ENCODE measurements at places on chromosomes 1 and 21.

DNA sequence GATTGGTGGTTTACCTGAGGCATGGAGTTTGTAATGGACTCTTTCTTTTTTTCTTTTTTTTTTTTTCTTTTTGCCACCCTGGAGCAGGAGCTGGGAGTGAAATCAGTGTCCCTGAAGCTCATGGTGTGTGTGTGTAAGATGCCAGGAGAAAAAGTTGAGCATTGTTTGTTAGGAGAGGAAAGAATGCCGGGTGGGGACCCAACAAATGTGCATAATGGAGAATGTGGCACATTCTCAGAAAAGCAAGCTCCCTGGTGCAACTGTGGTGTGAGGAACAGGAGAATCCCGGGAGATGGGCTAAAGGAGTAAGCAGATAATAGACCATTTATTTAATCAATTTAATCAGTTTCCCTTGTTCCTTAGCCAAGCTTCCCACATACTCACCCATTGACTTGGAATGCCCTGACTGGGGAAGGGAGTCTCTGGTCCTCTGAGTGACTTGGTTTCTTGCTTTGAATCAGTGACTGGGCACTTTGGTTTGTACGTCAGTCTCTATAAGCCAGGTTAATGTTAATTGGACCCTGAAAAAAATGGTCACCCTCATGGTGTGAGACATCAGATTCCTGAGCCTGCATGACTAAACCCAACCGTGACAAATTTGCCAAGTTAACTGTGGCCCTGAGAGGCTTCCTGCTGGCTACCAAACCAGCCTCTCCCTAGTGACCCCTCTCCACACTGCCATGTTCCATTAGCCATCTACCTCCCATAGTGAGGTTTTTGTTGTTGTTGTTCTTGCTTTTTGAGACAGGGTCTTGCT is 43.9 kb upstream of the ITPKB start:
- no peak for DNase-seq

- no peak for DNase-seq
Measured at GRCh38 chr1:12035312-12035711, 16.0 kb downstream of the MIIP start.

GRCh38 chr1:98048244-98048643 is 127.4 kb upstream of the DPYD start:
- DNase-seq, result peak; percentile 75

DNA sequence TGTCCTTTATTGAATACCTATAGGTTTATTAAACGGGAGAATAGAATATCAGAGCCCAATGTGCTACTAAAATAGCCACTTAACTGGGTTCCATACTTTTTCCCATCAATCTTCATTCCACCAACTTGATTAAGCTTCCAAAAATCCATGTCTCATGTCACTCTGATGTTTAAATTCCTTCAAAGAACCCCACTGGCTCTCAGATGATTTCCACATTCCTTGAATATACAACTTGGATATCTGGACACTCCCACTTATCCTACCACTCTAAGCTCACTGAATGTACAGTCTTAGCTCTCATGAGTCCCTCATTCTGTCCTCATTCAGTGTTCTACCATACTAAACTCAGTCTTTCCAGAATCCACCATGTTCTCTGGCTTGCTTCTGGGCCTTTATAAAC is 21.1 kb downstream of the COL11A1 start:
- no peak for DNase-seq

GRCh38 chr1:9435854-9436640 is 103.2 kb upstream of the SLC25A33 start:
- no peak for DNase-seq

- DNase-seq, result no peak
Measured at GRCh38 chr1:198316546-198317100, 159.8 kb downstream of the NEK7 start.

DNA sequence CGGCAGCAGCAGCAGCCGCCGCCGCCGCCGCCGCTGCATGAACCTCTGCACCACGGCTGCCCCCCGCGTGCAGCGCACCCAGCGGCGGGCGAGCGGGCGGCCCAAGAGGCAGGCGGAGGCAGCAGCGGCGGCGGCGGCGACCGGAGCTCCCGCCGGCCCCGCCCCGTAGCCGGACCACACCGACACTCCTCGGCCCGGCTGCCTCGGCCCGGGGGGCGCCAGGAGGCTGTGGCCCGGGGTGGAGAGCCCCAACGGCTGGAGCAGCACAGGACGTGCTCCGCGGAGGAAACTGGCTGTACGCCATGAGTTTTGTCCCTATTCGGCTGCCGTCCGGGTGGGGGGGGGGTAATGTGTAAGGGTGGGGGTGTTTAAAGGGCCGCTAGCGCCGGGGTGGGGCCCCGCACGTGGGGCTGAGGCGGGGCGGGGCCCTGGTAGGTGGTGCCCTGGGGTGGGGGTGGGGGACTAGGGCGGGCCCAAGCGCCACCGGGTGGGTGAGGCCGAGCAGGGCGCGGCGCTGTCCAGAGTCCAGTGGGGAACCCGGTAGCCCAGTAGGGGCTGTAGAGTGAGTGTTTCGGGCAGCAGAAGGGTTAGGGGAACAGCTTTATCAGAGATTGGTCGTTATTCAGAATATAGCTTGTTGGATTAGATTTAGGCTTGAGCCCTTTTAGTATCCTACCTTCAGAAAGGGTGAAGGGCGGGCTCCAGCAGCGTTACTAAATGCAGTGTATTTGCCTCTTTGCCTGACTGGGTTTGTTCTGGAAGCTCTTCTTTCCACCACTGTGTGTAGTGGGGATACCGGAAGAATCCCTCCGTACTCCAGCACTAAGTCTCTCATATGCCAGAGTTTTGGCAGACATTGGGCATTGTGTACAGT is at the start of gene FAM78B:
TSS of gene FAM78B (minus strand) at position 304 of the 874 bp plus-strand sequence. CDS start 753 bp downstream, outside the sequence.
- DNase-seq, result peak; percentile 58

GRCh38 chr1:84892705-84893618 is at the start of gene LPAR3:
Gene LPAR3 (minus strand): TSS chr1:84893206. CDS start chr1:84866120, 27,086 bp downstream.
- no peak for DNase-seq

DNA sequence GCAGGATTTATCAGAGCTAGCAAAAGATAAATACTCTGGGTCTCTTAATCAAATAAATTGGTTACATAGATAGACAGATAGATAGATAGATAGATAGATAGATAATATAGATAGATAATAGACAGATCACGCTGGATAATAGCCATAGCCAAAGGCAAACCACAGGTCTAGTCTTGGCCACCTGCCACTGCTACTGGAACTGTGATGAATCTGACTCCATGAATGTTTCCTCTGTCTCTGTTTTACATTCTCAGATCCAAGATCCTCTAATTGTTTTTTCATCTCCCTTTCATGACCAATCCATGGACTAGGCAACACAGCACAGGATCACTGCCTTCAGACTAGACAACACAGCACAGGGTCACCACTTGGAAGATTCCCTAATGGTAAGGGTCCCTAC is 444.7 kb upstream of the NFIA start:
- DNase-seq, result no peak

DNA sequence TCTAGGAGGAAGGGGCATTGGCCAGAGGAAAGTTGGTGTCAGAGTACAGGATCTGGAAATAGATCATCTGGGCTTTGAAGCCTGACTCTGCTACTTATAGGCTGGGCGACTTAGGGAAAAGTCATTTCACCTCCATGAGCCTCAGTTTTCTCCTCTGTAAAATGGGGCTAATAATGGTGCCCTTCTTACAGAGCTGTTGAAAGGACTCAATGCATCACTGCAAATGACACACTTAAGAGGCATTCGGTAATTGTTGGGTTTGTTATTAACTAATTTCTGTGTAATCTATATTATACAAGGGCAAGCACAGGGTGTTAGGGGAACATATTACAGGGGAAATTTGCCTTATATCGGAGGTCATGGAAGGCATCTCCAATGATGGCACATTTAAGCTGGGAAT is 96.1 kb downstream of the KAZN start:
- no peak for DNase-seq

GRCh38 chr1:41807390-41807789 is 111.3 kb downstream of the HIVEP3 start:
- DNase-seq, result no peak
